RCC 7860 (cell line): ENCODE measurements at places on chromosomes 13 and 19.

DNA sequence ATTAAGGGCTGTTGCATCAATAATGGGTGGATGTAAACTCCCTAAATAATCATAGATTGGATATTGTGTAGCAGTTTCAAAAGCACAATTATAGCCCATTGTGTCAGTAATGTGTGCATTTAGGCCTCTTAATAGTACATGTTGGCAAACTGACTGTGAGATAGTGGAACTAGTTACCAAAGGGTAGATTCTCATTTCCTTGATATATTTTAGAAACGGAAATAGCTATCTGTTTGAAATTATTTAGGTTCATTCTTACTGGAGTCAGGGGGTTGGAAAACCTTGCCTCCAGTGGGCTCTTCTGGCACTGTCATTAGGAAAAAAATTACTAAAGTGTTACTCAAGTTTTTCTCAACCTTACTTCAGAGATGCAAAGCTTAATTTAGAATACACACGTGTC, 1074.9 kb downstream of the PCDH17 start:
- DNase-seq = no peak

GRCh38 chr19:10520652-10521318, 3.5 kb upstream of the S1PR5 start:
- DNase-seq = no peak

DNA sequence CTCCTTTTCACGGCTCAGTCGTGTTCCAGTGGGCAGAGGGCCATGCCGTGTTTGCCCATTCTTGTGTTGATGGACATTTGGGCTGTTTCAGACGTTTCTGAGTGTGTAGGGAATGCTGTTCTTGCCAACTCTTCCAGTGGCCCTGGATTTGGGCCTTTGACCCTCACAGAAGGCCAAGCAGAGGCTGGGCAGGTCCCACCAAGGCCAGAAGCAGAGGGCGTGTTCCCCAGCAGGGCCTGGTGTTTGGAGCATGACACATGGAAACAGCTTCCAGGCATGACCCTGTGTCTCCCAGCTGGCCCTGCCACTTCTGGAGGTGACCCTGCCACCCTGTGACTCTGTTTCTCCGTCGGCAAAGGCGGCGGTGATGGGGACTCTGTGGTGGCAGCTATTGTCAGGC, 35.9 kb downstream of the EFNA2 start:
- no peak for DNase-seq

DNA sequence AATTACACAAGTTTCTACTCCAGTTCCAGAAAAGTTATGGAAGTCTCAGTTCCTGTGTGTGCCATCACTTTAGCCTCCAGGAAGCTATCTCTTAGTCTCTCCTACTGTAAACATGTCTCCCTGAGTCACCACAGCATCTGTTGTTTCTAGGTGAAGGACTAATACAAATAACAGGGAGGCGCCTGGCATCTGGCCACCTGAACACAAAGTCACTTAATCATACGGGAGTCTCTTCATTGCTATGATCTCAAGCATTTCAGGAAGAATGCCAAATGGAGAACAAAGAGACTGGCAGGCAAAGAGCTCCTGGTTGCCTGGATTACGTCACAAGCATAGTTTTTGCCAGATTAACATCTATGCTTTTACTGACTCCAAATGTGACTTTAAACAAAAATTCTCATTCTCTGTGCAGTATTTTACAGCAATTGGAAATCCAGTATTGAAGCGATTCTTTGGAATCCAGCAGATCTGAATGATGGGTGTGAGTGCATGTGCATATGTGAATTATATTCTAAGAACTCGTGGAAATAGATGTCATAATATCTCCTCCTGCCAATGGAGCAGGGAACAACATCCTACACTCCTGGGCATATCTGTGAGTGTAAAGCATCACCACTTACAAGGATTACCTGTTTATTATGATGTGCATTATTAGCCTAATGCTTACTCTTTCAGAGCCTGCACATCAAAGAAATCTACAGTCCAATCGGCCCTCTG, 572.8 kb downstream of the PCDH9 start:
- DNase-seq = peak; percentile 79

DNA sequence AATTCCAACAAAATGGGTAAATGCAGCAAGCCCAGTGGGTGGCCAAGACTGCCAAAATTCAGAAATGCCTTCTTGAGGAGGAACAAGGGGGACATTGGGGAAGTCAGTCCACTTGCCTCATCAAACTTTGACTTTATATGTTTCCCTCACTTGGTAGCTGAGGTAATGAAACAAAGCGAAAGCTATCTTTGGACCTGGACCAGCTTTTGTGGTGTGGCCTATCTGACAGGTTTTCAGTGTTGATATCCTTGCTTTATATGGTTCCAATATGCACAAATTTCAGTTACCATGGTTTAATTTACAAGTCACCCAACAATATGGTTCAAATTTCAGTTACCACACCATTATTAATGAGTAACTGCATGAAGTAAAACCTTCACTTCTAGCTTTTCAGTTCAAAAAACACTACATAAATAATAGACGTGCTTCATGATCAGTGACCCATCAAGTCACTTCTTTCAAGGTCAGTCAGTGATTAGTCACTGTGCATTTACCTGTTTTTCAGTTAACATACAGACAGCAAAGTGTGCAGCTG, 17.7 kb upstream of the POU4F1 start:
- peak; percentile 7 for DNase-seq

DNA sequence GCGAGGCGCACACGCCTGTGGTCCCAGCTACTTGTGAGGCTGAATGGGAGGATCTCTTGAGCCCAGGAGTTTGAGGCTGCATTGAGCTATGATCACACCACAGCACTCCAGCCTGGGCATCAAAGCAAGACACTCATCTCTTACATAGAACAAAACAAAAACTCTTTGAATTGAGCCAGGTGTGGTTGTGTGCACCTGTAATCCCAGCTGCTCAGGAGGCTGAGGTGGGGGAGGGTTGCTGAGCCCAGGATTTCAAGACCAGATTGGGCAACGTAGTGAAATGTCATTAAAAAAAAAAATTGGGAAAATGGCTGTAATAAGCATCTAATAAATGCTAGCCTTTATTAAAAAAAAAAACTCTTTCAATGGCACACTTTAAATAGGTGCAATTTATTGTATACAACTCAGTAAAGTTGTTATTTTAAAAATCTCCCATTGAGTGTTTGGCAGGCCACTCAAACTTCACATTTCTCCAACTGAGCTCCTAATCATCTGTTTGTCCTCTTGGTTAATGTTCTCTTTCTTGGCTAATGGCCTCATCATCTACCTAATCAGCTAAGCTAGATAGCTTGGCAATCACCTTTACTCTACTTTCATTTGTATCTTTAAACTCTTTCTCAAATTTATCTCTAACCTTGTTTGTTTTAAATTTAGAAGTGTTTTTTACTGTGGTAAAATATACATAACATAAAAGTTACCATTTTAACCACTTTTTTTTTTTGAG, 28.1 kb upstream of the HMGB1 start:
- DNase-seq = no peak

DNA sequence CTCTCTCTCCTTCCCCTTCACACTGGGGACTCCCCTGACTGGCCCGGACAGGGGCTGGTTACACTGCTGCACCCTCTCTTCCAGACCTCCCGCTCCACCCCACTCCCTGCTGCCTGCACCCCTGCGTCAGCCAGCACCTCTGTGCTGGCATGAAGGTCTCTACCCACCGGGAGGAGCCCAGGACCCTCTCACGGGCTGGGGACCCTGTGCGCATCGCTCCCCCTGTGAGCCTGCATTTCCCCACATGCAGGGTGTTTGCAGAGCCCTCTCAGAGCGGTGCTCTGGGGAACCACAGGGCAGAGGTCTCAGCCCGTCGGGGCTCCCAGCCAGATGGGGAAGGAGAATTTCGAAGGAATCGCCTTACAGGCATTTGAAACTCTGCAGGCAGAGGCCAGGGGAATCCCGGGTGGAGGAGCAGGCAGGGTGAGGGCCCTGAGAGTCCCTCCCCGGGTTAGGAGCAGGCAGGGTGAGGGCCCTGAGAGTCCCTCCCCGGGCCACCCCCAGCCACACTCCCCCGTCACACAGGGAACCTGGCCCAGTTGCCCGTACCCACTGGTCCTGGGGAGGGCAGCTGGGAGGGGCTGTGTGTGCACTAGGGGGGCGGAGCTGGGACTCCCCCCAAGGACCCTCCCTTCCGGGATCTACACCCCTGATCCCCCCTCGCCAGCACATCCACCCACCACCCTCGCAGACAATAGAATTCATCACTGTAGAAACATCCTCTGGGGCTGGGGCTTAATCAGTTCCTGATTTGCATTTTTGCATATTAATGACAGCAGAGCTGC, 16.3 kb upstream of the TCF3 start:
- DNase-seq = no peak

- DNase-seq = no peak
Observed at GRCh38 chr13:66314911-66315310, 915.2 kb downstream of the PCDH9 start.

DNA sequence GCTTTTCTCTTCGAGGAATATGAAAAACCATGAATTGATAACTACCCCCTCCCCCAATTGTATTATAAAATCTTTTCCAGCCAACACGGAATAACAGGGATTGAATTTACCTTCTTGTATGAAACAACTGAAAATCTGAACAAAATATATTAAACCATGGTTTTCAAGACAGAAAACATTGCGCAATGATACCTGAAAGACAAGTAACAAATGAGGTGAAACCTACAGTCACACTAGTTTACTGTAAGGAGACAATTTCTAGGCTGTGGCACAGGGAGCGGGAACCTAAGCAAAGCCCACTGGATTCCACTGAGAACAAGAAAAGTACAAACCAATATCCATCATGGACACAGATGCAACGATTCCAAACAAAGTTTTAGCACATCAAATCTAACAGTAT, 53.4 kb downstream of the ZNF283 start:
- DNase-seq = no peak

GRCh38 chr19:19948800-19949199, 48.1 kb downstream of the ZNF93 start:
- no peak for DNase-seq

DNA sequence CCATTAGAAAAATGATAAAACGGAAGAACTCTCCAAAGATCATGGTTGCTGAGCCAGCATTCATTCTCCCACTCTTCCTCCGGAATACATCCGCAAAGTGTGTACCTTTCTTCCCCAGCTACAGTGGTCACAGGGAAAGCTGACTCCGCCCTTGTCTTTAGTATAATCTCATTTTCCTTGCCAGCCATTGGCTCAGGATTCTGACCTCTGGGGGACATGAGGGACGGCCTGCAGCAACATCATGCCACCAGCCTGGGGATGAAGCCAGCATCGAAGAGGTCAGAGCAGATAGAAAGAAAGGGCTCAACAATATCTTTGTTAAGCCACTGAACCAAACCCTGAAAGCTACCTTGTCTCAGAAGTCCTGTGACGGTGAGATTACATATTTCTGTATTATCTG, 46.3 kb upstream of the TPP2 start:
- no peak for DNase-seq

- DNase-seq = no peak
Observed at GRCh38 chr13:20923272-20923671, 20.7 kb upstream of the XPO4 start.

DNA sequence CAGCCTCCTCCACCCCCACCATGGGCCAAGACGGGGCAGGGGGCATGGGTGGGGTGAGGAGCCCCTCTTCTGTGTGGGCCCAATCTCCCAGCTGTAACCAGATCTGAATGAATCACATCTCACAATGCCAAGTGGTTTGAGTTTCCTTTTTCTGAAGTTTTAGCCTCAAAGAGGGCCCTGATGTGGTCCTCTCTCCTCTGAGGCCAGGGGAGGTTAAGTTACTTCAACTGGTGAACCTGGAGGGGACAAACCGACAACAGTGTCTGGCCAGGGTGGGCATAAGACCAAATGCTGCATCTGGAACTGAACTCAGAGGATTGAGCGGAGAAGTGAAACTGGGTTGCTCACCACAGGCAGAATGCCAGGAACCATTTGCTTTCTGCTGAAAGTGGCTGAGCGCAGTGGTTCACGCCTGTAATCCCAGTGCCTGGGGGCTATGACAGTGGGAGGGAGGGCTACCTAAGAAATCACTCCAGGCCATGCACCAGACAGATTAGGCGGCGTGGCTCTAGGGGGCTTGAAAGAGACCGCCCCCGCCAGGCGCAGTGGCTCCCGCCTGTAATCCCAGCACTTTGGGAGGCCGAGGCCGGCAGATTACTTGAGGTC, 15.4 kb upstream of the IRGC start:
- DNase-seq = no peak

DNA sequence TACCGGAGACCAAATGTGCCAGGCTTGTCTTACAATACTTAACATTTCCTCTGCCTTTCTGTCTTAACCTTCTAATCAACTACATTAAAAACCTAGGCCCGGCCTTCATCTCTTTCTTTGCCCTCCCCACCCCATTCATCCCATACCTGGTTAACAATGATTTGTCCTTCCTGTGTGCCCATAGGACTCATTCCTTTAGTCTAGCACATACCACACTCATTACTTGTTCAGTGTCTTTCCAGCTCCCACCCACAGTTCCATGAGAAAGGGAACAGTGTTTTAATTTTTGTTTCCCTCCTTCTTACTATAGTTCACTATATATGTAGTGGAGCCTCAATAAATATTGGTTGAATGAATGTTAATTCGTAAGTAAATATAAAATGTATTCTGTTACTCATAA, 2.4 kb downstream of the CLN5 start:
- DNase-seq = no peak

GRCh38 chr19:13952931-13953531, 722 bp downstream of the DCAF15 start:
- peak; percentile 34 for DNase-seq

GRCh38 chr19:1229056-1229923, 8.5 kb downstream of the CBARP start:
- DNase-seq = no peak

- no peak for DNase-seq
Observed at GRCh38 chr13:48555441-48555840, 22.6 kb upstream of the RCBTB2 start.

GRCh38 chr19:32861596-32861995, 8.0 kb downstream of the SLC7A9 start:
- DNase-seq = no peak

DNA sequence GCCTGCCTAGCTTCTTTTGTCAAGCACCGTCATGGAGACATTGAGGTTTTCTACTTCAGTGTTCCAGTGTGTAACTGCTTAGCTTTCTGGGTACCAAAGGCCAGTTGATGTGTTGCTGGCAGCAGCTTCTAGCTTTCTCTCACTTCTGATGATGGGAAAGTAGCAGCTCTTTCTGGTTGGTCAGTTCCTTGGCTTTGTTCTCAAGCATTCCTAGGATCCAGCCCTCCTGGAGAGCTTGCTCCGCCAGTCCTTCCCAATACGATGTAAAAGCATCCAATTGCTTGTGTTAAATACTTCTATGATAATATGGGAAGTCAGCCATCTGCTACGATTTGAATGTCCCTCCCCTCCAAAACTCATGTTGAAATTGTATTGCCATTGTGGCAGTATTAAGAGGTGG, 182.8 kb downstream of the UGGT2 start:
- no peak for DNase-seq
